NCI-H1105 treated with DMSO at 0.1 percent for 48 hours (cell line): ENCODE measurements at places on chromosomes 3 and 15.

DNA sequence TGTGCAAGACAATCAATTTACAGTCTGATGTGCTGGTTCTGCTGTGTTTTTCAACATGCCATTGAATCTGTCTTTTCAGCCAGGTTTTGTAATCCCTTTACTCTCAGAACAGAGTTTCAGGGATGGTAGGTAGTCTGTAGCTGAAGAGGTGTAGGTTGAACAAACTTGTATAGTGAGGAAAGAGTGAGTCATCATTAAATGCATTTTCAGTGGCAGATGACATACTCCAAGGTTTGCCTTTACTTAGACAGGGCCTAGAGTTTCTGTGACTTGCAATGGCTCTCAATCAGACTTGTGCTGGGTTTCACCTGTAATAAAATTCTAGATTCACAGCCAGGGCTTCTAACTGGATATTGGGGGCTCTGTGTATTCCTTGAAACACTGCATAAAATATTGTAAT, 94.6 kb downstream of the CYP19A1 start:
- no peak for DNase-seq

DNA sequence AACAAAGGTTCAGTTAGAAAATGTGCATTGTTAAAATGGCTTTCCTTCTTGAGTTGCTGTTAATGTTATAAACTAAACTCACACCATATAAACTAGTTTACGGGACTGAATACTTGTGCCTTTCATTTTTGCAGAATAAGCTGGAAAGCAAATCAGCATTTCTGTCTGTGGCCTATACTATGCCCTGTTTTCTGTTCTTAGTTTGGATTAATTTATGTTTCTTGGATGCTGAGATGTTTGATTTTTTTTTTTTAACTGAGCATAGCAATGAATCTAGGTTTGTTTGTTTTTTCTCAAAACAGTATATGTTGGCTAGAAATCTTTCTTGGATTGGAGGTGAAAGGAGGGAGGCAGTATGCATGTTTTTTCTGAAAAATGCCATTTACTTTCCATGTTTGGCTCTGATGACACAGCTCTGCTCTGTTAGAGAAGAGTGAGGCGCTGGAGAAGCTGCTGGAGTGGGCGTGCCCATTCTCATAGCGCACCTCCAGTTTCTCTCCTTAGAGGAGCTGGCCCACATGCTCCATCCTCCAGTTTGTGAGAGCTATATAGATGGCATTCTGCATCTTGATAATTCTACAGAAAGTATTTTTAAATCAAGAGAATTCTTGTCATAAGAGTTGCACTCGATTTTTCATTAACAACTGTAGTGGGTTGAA, 423.6 kb upstream of the TPM1 start:
- DNase-seq, result no peak

- DNase-seq, result no peak
Measured at GRCh38 chr3:173395073-173395411, 2.5 kb upstream of the NLGN1 start.

- DNase-seq, result no peak
Measured at GRCh38 chr15:77112838-77113504, 42.1 kb upstream of the TSPAN3 start.

DNA sequence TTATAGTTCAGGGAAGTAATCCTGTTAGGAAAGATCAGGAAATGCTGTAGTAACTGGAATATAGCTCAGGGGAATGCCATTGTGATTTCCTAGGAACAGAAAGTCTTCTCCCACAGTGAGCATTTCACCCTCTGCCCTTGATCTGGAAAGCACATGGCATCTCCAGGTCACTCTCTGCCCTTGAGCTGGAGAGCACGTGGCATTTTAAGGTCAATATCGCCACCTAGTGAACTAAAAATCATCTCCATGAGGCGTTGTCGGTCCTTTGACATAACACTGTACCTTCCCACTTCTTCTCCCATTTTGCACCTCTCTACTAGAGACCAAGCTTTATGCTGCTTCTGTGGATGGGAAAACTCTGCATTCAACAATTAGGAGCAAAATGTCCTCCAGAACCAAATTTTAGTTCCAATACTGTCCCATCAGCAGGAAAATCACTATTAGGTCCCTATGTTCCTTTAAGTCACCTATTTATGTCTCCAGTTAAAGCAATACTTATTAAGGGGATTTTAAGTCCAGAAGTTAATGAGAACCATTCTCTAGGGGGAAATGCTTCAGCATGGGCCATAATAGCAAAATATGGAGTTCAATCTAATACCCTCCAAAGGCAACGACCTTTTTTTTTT, 54.7 kb upstream of the GK5 start:
- peak; percentile 90 for DNase-seq

- DNase-seq, result no peak
Measured at GRCh38 chr3:71372911-71373637, 210.5 kb downstream of the FOXP1 start.

DNA sequence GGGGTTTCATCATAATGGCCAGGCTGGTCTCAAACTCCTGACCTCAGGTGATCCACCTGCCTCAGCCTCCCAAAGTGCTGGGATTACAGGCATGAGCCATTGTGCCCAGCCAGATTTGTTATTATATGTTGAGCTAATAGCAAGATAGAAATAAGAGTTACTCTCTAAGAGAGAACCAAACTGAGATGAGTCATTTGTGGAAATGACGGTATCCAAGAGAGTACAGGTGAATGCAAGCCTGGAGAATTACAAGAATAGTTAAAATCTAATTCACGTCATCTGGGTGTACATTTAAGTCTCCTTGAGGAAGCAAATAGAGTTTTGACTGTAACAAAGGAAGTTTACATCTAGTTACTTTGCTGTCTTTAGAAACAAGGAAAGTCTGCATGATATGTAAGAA, 12.0 kb upstream of the CDIN1 start:
- DNase-seq, result no peak

DNA sequence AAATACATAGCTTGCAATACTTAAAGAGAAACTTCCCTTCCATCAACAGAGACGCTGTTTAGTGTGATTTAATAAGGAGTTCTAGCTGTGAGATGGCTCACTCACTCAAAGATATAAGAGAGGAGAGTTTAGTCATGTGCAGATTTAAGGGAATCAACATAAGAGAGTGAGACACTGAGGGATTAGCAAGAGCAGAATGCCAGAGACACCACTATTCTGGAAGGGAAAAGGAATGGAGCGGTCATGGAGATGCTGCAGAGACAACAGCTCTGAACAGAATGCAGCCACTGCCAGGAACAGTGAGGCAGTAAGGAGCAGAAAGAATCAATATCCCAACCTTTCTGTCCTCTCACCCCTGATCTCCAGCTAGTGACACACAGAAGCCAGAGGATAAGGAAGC, 248.8 kb downstream of the MBNL1 start:
- DNase-seq, result no peak

DNA sequence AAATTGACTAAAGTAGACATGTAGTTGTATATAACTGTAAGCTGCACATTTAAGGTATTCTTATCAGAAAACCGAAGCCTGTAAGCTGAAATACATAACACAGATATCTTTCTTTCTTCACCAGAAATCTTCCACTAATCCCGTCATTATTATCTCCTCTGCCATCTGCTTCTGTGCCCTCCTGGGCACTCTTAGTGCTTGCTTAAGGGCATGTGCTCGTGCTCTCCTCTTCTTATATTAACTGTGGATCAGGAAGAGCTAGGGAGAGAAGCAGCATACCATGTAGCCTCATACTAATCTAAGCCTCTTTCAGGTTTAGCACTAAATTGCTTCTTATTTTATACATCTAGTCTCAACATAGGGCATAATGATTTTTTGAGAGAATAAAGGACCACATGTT, 60.8 kb downstream of the RIOX2 start:
- DNase-seq, result no peak

- DNase-seq, result no peak
Measured at GRCh38 chr3:107911337-107912000, 179.4 kb downstream of the CD47 start.

- peak; percentile 93 for DNase-seq
Measured at GRCh38 chr3:192917028-192917403, 640 bp downstream of the MB21D2 start.

DNA sequence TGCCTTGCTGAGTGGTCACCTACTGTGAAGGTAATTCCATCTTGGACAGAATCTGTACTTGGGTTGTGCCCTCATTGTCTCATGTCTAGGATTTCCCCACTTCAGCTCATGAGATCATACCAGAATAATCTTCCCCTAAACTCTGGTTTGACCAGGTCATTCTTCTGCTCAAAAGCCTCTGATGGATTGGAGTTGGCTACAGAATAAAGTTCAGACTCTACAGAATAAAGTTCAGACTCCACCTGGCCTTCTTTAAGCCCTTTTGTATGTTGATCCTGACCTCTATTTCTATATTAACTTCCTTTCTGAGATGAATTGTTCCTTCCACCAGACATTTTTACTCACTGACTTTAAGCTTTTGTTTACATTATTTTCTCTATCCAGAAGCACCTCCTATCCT, 6.4 kb upstream of the GLCE start:
- no peak for DNase-seq

GRCh38 chr3:135192929-135193328, 397.9 kb downstream of the EPHB1 start:
- no peak for DNase-seq

DNA sequence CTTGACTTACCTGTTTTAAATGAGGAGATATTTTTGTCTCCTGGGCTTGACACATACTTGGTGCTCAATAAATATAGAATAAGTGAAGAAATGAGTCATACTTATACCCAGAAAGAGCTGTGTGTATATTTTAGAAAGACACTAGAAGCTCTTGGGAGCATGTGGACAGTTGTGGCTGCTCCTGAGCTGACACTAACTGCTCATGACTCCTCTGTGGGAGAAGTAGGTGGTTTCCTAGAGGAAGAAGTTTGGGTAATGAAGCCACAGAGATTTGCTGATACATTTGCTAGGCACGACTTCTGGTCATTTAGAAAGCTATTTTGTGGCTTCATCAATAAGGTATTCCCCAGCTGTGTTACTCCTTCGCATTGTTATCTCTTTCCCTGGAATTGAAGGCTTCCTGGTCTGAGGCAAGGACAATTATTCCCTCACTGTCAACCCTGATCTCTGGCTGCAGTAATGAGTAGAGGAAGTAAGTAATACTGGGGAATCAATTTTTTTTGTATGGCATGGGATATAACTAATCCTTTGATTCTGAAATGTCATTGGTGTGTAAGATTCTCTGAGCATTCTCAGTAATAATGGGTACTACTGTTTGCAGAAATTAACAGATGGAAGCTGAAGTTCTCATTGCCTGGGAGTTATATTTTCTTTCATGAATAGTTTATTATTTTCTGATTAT, 79.6 kb upstream of the DCBLD2 start:
- no peak for DNase-seq

DNA sequence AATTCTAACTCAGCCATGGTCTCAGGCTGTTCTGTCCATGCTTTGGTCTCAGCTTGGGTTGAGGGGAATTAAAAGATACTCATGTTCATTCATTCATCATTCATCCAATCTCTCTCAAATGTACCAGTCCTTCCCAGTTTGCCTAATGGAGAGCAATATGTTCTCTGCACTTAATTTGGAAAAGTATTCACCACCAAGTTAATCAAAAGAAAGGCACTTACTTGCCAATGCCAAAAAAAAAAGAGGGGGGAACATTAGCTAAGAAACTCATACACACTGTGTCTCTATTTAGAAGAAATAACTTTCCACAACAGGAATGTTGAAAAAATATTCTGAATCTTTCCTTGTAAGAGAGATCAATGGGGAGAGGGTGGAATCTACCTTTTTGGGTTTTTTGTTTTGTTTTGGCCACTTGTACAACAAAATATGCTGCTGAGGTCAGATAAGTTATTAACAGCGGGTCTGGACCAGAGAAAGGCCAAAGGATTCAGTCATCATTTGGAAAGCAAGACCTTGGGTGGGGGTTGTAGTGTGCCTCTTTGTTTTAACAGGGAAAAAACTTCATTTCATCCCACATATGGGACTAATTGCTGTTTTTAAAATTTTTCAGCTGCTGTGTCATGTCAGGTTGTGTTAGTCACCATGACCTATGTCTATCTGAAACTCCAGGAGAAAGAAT, 152.3 kb downstream of the FBN1 start:
- no peak for DNase-seq

DNA sequence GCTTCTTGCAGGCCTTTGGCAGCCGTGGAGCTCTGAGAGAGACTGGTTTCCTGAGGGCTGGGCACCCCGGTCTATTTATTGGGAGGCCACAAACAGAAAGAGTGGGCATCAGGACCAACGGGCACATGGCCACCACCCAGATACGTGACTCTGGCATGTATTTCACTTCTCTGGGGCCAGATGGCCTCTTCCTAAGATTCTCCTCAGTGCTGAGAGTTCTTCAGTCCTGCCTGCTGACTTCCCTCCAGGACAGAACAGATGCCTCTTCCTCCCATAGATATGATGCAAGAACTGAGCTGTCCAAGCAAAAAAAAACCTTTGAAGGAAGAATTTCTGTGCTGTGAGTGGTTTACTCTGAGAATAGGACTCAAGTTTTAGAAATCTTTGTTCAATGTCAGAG, 107.7 kb downstream of the IGF2BP2 start:
- DNase-seq, result no peak

DNA sequence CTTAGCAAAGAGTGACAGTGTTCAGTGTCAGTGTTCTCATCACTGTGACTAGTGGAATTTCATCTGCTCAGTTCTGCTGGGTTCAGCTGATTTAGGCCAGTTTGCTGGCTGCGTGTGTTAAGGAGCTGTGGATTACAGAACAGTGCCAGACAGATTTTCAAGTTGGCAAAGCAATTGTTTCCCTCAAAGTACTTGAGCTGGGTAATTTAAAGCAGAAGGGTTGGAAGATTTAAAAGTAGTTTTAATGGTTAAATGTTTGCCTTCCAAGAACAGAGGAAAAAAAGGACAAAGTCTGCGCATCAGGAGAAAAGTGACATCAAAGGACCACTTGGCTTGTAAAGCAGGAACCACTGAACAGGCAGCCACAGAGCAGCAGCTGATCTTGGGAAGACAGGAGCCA, 8.7 kb downstream of the ESYT3 start:
- DNase-seq, result no peak

- peak; percentile 58 for DNase-seq
Measured at GRCh38 chr3:32238453-32239306, at the start of gene CMTM8. Gene CMTM8 (plus strand): TSS chr3:32238680. CDS start chr3:32238973, 293 bp downstream.

GRCh38 chr15:91632981-91633380, 220.5 kb upstream of the SLCO3A1 start:
- no peak for DNase-seq

GRCh38 chr3:179376474-179376873, 29.0 kb downstream of the MFN1 start:
- no peak for DNase-seq

DNA sequence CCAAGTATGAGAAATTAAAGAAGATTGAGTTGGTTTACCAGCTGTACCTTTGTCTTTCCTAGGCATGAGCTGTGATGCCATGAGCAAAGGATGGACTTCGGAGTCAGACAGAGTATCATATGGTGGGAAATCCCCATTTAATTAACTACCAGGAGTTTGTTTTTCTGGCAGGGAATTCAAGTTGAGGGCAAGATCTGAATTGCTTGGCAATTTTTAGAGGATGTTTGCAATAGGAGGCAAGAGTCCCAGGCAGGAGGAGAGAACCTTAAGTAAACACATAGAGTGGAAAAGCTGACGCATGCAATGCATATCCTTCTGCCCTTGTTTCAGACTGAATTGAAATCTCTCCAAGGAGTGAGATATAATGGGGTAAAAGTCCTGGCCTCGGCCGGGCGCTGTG, 569.7 kb upstream of the MDFIC2 start:
- DNase-seq, result no peak

- DNase-seq, result peak; percentile 44
Measured at GRCh38 chr15:57227166-57227565, 149.1 kb upstream of the CGNL1 start.
